NCI-H1417 (cell line): ENCODE measurements at places on chromosomes 1 and 21.

- peak; percentile 35 for DNase-seq
Observed at GRCh38 chr1:15994590-15995351, 9.3 kb upstream of the SRARP start.

GRCh38 chr1:41749991-41750745 lies 168.6 kb downstream of the HIVEP3 start:
- no peak for DNase-seq

GRCh38 chr21:17387030-17387617 lies 125.7 kb upstream of the CXADR start:
- peak; percentile 92 for DNase-seq

DNA sequence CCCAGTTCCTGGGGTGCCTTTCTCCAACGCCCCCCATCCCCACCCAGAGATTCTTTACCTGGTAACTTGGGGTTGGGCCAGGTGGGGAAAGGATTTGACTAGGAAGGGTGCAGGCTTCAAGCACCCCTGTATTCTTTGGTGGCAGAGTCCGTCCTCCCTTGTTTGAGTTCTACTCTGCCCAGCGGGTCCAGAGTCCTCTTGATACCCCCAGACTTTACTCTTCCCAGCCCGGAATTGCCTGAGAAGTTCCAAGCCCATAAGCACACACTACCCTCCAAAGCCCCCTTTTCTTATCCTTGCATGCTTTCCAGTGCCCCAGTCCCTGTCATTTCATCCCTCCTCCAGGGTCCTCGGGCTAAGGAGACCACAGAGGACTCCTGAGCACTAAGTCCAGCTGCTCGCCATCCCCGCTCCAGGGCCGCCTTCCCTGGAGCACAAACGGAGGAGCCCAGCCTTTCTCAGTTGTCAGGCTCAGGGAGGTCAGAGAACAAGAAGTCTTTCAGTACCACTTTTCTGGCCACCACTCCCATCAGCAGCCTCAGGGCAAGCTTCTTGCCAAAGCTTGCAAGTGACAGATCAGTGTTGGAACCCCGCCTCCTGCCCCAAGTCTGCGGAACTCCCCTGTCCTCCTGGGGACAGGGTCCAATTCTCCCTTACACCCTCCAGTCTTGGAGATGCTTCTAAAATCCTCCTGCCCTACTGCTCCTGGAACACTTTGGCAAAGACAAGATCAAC lies 12.2 kb downstream of the SLC45A3 start:
- DNase-seq: no peak

DNA sequence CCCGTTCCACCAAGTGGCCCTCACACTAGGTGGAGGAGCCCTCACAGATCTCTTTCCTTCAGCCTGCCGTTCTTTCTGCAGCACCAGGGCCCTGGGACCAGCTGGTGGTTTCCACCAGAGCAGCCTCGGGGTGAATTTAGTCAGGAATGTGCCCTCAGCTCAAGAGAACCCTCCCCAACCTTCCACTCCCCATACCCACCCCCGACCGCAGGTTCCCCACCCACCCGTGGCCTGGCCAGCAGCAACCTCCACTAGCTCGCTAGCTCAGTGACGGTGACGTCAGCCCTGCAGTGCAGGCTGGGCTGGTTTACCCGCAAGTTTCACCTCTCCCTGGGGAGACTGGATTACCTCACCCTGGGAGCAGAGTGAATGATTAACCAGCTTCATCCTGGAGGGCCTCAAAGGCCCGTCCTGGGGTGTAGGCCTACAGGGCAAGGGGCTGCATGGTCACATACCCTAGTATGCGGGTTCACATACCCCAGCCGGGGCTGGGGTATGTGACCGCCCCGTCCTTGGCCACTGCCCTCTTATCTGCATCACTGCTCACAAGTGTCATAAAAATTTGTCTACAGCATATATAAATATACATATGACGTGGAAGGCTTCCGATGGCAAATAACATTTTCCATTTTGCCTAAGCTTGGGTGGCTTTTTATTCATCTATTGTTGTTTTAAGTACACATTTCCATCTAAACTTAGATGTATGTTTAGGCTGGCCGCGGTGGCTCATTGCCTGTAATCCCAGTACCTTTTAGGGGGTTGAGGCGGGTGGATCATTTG lies 24.5 kb downstream of the ELF3 start:
- peak; percentile 88 for DNase-seq

GRCh38 chr1:26401891-26402290 lies 8.7 kb upstream of the LIN28A start:
- no peak for DNase-seq

DNA sequence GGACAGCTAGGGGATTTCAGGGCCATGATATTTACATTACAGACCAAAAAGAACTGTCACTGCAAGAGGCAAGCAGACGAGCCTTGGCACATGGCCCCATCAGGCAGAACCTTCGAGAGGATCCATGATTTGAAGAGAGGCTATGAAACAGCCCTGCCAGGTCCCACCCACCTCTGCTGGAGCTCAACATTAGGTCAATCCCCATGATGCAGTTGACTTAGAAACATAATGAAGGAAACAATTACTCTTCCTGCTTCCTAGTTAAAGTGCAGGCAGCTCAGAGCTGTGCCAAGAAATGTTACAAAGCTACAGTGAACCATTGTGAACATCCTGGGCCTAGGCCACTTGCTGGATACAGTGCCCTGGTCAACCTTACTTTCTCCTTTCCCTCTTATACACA lies 41.7 kb upstream of the PTCH2 start:
- DNase-seq: no peak

- DNase-seq: no peak
Observed at GRCh38 chr1:17359808-17360207, 12.2 kb upstream of the PADI6 start.

DNA sequence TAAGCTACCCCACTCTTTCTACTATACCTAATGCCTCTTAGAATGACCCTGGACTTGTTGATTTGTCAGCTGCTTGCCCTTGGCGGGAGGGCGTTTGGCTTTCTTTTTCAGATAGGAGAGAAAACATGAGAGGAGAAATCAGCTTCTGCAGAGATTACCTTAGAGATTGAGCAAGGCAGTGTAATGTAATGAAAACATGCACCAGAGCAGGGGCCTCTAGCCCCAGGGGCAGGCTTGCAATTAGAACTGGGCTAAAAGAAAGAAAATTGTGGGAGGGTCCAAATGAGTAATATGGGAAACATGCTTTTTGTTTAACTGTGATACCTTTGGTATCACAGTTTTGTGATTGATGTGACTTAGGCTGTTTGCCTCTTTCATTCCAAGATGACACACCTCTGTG lies 89.7 kb downstream of the PBX1 start:
- DNase-seq: no peak

DNA sequence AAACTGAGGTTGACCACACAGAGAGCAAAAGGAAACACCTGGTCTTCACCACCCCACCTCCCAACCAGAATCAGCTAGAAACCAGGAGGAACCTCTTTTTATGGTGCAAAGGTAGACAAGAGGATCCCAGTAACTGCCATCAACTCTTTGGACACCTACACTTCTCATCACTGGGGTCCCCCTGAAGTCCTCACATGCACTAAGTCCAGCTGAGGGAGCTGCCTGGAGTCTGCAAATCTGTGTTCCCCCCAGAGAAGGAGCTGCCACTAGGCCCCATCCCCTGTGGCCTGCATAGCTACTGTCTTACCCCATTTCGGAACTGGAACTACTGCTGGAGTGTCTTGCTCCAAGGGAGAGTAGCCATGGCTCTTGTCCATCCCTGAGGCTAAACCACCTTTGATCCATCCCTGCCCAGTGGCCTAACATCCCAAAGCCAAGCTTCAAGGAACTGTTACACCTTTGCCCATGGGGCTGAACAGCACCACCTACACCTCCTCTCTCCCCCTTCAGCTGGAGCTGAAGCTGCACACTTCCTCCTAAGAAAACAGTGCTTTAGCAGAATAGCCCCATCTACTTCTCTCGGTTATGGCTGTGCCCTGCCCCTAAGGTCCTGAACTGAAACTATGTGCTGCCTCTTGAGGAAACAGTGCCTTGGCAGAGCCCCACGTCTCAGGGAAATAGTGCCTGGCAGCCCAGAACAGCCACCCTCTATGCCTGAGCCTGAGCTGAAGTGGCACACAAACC lies 85.4 kb upstream of the CD53 start:
- DNase-seq: no peak

DNA sequence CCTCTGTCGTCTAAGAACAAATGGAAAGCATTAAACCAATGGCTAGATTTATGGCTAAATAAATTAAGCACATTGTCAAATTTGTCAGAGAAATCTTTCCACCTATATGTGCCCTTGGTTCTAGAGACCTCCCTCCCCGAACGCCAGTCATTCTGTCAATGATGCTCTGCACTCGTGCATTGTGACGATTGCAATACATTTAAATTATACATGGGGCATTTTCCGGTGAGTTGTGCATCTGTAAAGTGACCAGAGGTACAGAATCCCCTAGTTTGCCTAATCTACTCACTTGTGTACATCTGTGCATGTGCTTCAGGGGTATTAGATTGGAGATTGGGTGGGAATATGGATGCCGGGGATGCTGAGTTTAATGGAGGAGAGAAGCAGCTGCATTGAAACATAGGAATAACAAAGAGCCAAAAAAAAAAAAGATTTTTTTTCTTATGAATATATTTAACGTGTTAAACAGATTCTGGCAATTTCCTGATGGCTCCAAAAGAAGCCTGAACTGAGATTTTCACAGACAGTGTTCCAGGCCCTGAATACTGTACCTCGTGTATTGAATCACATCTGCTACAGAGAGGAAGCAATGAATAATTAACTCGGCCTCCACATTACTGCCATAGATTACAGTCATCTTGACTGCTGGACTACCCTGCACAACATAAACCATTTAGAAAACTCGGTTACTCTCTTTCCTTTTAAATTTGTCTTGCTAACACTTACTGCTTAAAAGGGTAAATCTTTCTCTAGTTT lies 149.0 kb upstream of the C1orf87 start:
- no peak for DNase-seq

- no peak for DNase-seq
Observed at GRCh38 chr1:159992161-159992560, 38.1 kb upstream of the SLAMF9 start.

GRCh38 chr1:179087665-179088064 lies 5.8 kb downstream of the TOR3A start:
- peak; percentile 24 for DNase-seq

DNA sequence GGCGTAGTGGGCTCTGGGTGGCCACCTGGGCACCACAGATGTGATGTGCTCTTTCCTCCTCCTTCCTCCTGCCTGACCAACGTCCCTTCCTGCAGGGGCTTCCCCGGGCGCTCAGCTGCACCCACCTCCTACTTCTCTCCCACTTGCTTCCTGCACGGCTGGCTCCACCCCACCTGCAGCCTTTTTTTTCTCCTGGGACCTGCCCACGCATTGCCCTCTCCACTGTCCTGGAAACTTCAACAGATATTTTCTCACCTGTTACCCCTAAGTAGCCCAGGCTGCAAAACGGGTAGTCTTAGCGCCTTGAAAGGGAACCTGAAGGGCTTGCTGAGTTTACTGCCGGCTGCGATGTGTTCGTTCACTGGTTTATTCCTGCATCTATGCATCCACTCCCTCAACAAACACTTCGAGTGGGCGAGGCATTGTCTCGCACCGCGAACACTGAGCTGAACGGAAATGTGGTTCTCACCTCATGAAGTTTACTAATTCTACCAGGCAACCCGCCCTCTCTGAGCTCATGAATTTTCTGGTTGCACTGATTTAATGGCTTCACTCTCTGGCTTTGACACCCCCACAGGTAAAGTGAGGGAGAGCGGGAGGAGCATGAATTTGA lies 23.6 kb downstream of the ZBTB18 start:
- DNase-seq: no peak

DNA sequence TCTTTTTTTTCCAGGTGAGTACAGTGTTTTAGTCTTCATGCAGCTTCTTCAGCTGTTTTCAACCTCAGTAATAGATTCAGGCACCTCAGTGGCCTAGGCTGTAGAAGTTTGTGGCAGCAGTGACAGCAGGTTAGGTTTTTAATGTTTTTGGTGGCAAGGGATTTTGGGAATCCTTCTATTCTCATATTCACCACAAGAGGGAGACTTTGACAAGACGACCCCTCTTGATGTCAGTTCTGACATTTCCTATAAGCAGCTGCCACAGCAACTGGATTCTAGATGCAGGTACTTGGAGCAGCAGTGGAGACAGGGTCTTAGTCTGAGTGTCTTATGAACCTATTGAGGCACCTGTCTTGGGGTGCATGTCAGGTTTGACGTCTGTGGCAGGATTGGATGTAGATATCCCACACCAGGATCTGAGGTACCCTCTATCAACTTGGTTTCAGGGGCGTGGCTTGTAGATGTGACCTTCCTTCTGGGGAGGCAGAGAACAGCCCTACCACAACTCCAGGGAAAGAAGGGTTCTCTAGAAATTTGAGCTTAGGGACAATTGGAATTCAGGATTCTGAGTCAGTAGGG lies 1104.2 kb upstream of the TMPRSS15 start:
- DNase-seq: peak; percentile 34

GRCh38 chr1:153612755-153613331 lies at the start of gene S100A16:
Gene S100A16 (minus strand): TSS chr1:153613137. CDS start chr1:153608151, 4,986 bp downstream.
- DNase-seq: no peak

- no peak for DNase-seq
Observed at GRCh38 chr1:175367896-175368295, 175.3 kb upstream of the KIAA0040 start.

DNA sequence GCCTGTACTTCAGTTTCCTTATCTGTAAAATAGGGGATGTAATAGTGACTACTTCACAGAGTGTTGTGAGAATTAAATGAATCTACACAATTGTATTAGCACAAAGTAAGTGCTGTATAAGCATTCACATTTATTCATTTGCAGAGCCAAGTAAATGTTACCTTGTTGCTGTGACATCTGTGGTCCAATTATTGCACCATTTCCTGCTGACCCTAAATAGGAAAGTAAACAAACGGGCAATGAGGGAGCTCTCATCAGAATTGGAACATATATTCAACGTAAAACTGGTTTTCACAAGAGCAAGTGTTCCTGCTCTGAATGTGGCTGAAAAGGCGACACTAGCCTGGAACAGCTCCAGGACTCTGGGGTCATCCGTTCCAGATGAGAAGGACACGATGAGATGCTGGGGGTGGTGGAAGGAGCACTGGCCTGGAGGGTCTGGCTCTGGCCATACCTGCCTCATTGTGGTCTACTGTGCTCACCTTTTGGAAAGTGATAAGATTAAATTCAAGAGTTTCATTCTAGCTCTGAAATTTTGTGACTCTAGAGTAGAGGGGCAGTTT lies 34.5 kb downstream of the PROX1 start:
- DNase-seq: peak; percentile 77

- DNase-seq: peak; percentile 49
Observed at GRCh38 chr1:153238527-153238926, 21.0 kb upstream of the LORICRIN start.
